GM19239 (cell line): ENCODE measurements at places on chromosomes 4 and X.

DNA sequence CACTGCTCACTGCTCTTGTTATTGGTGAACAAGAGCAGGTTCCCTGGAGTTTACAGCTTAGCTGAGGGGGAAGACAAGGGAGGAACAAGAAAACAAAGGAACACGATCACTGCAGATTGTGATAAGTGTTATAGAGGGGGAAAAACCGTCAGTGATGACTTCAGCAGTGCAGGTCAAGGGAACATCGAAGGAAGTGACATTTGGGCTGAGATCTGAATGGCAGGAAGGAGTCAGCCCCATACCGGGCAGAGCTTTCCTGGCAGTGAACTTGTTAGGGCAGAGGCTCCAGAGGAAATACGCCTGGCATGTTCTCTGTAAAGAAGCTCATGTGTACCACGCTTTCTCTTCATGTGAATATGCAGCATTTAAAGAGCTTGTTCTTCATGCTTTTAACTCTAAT, 78.1 kb downstream of the LDB2 start:
- no peak for DNase-seq

- no peak for DNase-seq
Measured at GRCh38 chr4:47287735-47288134, 175.8 kb downstream of the COMMD8 start.

- no peak for DNase-seq
Measured at GRCh38 chrX:42097486-42097885, 174.1 kb upstream of the CASK start.

GRCh38 chr4:100493756-100494155, 24.1 kb downstream of the EMCN start:
- DNase-seq, result no peak

DNA sequence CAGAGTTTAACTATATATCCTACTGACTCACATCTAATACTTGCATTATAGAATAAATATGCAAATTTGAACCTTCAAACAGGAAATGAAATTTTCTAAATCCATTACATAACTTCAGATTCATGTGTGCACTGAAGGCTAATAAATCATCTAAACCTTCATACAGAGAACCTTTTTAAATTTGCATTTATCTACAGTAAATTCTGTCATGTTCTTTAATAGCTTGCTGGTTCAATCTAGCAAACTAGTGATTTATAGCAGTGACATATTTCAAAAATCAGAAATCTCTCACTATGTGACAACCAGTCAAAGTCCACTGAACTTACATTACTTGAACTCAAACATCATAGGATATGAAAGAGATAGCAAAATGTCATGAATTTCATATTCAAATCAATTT, 65.1 kb downstream of the LRBA start:
- DNase-seq, result no peak

DNA sequence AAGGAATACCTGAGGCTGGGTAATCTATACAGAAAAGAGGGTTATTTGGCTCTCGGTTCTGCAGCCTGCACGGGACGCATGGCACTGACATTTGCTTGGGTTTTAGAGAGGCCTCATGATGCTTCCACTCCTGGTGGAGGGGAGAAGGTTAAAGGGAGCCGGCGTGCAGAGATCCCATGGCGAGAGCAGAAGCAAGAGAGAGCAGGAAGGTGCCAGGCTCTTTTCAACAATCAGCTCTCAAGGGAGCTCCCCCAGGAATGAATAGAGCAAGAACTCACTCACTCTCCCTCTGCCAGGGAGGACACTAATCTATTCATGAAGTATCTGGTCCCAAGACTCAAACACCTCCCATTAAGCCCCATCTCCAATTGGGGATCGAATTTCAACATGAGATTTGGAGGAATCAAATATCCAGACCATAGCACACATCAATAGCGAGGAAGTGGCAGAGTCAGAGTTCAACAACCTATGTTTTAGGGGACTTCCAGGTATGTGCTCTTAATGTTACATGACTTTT, 109.8 kb downstream of the SORBS2 start:
- no peak for DNase-seq

DNA sequence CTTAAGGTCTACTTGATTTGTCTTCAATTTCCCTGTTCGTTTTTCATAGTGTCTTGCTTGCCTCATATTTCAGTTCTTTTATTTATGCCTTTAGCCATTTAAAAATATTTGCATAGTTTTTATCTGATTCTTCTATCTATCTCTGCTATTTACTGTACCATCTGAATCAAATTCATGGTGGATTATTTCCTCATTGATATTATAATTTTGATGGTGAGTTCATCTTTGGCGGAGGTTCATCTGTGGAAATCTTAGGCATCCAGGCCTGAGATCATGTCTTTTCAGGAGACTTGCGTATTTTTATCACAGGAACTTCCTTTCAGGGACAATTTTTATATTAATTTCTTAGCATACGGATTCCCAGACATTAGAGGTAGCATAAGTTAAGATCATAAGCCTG, 275.2 kb downstream of the STPG2 start:
- no peak for DNase-seq

DNA sequence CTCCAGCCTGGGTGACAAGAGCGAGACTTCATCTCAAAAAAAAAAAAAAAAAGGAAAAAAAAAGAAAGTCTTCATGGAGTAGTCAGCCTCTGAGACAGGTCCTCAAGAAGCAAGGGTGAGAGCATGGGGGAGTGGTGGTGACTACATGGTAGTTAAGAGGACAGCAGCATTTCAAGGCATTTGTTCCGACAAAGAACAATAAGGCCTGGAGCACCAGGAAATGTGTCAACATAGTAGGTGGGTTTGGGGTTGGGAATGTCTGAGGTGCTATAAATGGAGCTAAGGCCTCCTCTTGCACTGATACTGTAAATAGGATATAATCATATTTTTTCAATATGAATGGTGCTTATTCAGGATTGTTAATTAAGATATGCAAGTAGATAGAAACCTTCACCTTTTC, 34.4 kb downstream of the GPR82 start:
- no peak for DNase-seq

DNA sequence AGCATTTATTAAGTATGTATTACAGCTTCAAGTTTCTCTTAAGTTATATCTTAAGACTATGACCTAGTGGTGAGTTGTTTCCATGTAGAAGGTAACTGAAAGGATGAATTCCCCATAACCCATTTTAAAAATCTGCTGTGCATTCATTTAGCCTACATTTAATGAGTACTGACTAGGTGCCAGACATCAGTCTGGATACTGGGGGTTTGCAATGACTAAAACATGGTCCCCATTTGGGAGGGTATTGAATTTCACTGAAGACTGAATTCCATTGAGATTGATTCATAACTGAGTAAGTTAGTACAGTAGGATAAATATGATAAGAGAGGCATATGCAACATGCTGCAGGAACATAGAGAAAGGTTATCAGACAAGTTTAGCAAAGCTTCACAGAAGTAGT, 241.5 kb downstream of the FRAS1 start:
- no peak for DNase-seq

GRCh38 chrX:11458170-11458569, 165.0 kb downstream of the AMELX start:
- DNase-seq, result no peak

DNA sequence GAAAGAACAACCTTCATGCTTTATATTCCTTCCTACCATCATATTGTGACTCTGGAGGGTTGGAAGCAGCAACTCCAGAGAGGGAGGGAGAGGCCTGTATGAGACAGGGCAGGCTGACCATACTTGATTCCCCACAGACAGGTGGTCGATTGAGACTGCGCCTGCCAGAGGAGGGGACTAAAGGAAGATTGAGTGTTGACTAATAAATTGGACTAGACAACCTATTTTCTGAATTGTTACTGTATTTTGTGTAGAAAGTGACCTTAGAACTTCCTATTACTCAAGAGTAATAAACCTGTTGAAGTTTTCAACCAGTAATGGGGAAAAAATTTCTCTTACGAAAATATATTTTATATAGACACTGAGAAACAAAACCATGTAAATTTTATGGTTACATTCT, 301.5 kb downstream of the INPP4B start:
- no peak for DNase-seq

DNA sequence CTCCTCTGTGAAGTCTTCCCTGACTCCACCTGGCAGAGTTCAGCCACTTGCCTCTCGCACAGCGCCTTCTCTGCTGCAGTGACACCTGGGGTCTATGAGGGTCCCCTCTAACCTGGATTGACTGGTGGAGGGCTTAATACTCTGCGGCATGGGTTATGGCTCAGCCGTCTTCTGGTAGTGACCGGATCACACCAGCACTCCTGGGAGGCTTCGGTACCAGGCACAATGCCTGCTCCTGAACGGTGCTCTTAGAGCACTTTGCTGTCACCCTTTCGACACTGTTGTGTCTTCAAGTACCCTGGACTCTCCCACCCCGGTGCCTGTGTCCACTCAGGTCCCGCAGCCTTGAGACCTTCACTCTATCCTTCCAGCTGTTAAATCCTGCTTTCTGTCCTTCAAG, 50.0 kb downstream of the C4orf50 start:
- DNase-seq, result no peak

- no peak for DNase-seq
Measured at GRCh38 chr4:121881158-121881557, 10.9 kb upstream of the BBS7 start.

- no peak for DNase-seq
Measured at GRCh38 chr4:139768366-139768765, 102.7 kb downstream of the MGST2 start.

GRCh38 chrX:70444326-70444945, at the start of gene DLG3:
DLG3 (plus strand) TSS chrX:70444835; CDS start chrX:70445202, 367 bp downstream.
- no peak for DNase-seq

GRCh38 chr4:183332447-183332846, 10.2 kb upstream of the CLDN24 start:
- no peak for DNase-seq
